ENCODE measurements at places on chromosomes 11 and 22.

DNA sequence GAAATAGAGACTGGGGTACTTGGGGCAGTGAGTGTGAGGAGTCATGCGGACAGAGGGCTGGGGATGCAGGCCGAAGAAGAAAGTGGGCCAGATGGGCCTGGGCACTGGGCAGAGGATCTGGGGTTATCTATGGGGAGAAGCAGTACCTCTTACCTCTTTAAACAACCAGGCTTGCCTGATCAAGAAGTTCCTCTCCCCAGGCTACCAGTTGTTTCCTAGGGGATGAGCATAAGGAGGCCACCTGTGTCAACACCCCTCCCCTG, 98.4 kb upstream of the PITPNB start:
- no peak for DNase-seq

DNA sequence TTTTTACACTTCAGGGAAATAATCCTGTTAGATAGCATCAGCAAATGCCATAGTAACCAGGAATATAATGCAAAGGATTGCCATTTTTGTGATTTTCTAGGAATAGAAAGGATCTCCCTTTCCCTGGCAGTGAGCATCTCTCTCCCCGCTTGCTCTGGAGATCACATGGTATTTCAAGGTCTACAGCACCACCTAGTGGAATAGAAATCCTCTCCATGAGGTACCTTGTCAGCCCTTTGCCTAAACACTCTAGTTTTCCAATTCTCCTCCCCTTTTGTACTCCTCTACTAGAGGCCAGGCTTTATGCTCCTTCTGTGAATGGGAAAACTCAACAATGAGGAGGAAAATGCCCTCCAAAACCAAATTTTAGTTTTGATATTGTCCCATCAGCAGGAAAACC, 78.4 kb downstream of the XRRA1 start:
- DNase-seq: no peak

DNA sequence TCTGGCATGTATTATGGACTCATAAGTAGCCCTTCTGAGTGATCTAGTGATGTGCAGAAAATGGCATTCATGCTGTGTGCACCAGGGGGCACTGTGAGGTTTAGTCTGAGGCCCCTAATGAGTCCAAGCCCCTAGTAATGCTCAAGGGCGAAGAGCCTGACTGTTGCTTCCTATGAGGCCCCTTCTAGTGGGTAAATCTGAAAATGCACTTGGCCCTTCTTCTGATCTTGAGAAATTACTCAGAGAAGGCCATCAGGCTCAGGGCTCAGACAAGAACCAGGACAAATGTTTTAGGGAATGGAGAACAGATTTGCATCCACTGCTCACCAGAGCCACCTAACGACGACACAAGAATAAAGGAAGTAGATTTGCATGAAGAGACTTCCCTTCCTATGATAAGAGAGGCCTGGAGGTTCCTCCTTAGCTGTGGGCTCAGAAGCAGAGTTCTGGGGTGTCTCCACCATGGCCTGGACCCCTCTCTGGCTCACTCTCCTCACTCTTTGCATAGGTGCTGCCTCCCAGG, 75.8 kb downstream of the GGTLC2 start:
- DNase-seq: peak; percentile 24

GRCh38 chr22:31613904-31614296, 48.1 kb downstream of the PISD start:
- DNase-seq: no peak

DNA sequence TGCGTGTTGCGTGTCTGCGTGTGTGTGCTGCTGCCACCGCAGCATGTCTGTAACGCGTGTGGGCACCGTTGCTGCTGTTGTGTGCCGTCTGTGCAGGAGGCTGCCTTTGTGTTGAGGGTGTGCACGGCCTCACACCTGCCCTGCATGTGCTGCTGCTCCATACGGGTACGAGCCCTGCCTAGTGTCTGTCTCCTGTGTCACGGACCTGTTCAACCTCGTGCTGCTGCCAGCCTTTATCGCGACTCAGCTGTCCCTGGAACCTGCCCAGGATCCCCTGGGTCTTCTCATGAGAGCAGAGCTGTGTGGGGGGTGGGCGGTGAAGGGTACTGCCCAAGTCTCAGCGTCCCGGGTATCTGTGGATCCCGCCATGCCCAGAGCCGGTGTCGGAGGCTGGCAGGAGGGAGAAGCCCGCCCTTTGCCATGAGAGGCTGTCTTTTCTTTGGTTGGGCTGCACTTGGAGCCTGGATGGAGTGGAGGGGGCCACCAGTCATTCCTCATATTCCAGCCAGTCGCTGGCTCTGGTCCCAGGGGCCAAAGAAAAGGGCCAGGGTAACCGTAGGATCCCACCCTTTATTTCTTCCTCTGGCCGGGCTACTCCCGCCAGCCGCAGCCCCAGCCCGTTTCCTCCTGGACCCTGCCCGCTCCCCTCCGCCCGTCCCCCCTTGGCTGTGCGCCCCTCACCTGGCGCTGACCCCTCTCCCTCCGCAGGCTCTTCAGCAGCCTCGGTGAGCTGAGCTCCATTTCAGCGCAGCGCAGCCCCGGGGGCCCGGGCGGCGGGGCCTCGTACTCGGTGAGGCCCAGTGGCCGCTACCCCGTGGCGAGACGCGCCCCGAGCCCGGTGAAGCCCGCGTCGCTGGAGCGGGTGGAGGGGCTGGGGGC, 7.8 kb upstream of the ACR start:
- DNase-seq: no peak

- no peak for DNase-seq
Measured at GRCh38 chr11:131422029-131422428, 51.6 kb downstream of the NTM start.

GRCh38 chr11:113991170-113991569, 16.3 kb downstream of the HTR3A start:
- no peak for DNase-seq

GRCh38 chr11:11294551-11294855, 58.5 kb downstream of the CSNK2A3 start:
- no peak for DNase-seq

- DNase-seq: no peak
Measured at GRCh38 chr22:48228468-48228867, 1466.0 kb downstream of the TBC1D22A start.

- no peak for DNase-seq
Measured at GRCh38 chr11:46391578-46392420, at the start of gene CHRM4. Gene CHRM4 (minus strand): TSS chr11:46391776. CDS start chr11:46386557, 5,219 bp downstream.

DNA sequence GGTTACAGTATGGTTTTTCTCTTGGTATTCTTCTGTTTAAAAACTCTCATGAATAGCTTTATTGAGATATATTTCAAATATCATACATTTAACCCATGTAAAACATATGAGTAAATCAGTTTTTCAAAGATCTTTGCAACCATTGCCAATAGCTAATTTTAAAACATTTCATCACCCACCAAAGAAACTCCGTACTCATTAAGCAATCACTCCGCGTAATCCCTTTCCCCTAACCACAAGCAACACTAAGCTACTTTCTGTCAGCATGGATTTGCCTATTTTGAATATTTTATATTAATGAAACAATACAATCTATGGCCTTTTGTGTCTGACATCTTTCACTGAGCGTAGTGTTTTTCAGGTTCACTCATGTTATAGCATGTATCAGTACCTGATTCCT, 697.9 kb upstream of the ANO5 start:
- no peak for DNase-seq

- DNase-seq: no peak
Measured at GRCh38 chr11:70323806-70324205, 53.3 kb downstream of the PPFIA1 start.

DNA sequence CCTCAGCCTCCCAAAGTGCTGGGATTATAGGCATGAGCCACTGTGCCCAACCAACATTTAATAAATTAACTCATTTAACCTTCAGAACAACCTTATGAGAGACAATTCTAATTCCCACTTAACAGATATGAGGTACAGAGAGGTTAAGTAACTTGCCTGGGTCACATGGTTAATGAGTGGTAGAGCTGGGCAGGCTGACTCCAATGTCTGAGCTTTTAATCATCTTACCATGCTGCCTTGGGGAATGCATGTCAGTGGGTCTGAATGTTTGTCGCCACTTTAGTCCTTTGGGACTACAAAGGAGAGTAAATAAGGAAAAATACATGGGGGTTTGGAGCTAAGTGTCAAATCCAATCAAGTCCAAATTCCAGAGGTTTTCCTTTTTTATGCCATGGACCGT, 11.2 kb upstream of the PIK3C2A start:
- no peak for DNase-seq

DNA sequence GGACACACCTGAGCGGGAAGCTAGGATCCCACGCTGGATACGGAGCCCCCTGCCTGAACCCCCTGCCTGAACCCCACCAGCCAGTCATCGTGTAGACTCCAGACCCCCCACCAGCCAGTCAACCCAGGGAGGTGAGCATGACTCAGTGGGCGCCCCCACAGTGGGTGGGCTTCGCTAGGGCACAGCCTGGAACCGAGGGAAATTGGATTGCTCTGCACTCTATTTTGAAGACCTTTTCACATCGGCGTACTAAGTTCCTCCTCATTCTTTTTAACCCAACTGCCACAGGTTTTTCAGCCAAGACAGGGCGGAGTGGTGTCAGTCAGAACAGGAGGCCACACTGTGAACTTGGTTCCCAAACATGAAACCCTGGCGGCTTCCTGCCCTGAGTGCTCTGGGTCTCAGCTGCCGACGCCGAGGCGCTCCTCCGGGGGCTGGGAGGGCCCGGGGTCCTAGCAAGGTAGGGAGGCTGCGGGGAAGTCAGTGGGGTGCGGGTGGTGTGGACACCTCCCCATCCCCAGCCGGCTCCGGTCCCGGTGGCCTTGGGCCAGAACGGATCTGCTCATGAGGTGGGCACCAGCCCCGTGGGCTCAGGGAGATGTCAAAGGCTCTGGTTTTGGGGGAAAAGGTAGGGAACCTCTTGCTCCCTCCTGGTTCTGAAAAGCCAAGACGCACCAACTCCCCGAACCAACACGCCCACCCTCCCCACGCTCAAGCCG, 57.0 kb downstream of the BRD1 start:
- no peak for DNase-seq

GRCh38 chr11:93248602-93249001, 50.8 kb upstream of the SLC36A4 start:
- no peak for DNase-seq

DNA sequence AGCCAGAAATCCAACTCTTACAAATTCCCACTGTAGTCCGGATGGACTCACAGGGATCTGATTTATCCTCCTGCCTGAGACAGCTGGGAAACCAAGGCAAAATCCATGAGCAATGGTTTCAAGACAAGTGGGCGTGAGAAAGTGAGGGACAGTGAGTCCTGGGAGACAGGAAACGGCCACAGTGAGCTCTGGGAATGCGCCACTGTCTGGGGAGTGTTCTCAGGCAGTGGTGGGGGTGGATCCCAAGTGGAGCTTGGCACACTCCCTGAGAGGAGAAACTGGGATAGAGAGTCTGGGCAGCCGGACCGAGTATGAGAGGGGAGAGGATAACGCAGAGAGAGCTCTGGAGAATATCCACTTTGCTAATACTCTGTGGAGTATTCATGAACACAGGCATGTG, 9.8 kb downstream of the IL17REL start:
- no peak for DNase-seq

DNA sequence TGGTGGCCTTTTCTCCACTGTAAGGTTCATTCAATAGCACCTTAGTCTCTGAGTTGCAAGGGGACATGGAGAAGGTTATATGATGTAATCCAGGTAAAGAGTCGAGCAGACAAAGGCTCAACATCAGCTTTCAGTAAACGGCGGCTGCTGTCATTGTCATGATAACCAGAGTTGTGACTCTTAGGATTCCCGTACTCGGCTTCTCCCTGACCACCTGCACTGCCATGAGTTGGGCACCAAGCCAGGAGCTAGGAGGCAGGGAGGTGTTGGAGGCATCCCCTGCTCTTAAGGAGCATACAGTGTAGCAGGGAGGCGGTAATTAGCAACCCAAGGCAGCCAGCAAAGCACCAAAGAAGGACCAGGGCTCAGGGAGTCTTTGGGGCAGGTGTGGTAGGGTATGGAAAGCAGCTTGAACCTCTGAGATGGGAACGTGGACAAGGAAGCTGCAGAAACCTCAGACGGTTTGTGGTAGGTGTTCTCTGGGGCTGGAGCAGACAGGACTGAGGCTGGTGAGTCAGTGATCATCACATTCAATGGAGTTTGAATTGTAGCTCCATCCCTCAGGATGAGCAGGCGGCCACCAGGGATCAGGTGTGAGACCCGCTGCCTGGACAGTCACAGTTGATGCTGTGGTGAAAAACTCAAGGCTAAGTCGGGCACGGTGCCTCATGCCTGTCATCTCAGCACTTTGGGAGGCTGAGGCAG, 31.7 kb downstream of the LIF start:
- no peak for DNase-seq

- DNase-seq: no peak
Measured at GRCh38 chr11:45664376-45665205, 831 bp downstream of the CHST1 start.

DNA sequence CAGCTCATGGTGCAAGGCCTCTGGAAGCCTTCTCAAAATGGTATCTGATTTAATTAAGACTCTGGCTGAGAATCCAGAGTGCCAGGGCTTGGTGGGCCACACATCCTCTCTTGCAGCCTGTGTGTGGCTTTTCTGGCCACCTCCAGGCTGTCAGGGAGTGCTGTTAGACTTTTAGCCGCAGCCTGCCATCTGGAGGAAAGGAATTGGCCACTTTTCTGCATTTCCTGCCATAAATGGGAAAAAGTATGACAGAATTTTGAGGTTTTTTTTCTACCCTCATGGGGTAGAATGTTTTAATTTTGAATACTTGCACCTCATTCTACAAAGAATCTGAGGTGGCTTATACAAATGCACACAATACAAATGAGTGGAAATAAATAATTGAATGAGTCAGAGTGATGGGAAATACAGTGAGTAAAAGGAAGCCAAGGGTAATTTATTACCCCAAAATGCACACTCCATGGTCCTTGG, 218.4 kb downstream of the ADAMTS15 start:
- no peak for DNase-seq

DNA sequence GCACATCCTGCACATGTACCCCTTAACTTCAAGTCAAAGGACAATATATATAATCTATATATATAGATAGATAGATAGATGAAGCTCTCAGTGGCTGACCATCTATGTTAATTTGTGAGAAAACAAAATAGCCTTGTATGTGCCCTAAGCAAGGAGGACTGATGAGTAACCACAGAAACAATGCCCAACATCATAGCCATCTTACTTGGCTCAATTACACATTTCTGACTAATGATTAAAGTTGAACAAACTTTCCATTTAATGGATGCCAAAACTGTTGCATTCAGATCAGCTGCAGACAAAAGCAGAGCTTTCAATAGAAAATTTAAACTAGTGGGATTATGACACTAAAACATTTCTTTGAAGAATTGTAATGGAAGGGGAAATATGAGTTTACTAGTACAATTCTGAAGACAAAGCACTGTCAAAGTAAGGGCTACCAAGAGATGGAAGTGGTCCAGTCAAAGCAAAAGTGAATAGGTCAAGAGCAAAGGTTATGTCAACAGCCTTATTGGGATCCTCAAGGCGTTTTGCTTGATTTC, 1188.2 kb upstream of the RAG2 start:
- no peak for DNase-seq

- no peak for DNase-seq
Measured at GRCh38 chr11:10878408-10879214, 20.8 kb upstream of the ZBED5 start.

- DNase-seq: no peak
Measured at GRCh38 chr22:27370269-27370668, 431.3 kb downstream of the MN1 start.

GRCh38 chr11:121081321-121081720, 19.7 kb upstream of the TECTA start:
- DNase-seq: no peak
